HEK293T (cell line): ENCODE measurements at places on chromosomes 1 and 21.

DNA sequence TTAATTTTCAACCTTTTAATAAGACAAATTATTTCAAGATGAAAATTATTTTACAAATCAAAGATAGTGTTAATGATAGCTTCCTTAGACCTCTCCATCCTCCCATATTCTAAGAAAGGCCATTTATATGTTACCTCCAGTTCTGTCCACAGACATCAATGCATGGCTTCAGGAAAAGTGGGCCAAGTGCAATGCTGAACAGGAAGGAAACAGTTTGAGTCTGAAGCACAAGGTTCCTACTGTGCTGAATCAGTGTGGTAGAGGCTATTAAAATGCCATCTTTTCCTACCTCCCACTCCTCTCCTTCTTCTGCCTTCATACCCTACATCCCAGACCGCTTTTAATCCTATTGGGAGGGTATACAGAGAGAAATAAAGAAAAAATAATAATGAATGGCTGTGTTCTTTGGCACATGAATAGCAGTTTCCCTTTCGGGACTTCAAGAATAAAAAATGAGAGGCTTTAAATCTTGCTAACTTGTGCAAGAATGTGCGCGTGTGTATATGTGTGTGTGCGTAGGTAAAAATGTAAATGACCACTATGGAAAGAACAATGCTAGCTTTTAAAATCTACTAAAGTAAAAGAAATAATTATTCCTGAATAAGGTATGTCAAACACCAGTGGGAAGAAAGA is 62.6 kb upstream of the C1orf105 start:
- DNase-seq = no peak

GRCh38 chr1:101474039-101474665 is 237.3 kb downstream of the S1PR1 start:
- peak; percentile 47 for DNase-seq

DNA sequence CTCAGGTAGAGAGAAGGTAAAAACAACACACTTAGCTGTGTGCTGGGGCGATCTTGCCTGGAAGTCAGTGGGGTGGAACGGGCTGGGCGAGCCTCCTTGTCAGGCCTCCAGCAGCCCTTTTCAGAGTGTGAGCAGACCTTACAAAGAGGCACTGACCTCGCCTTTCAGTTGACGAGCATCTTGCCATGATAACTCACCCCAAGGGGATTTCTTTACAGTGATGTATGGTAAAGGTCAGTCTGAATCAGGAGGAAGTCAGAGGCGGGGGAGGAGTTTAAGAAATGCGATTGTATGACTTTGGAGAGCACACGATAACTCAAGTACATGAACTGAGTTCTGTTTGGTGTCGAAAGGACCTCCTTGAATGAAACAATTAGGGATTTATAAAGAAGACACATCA is 326.5 kb upstream of the PROX1 start:
- no peak for DNase-seq

DNA sequence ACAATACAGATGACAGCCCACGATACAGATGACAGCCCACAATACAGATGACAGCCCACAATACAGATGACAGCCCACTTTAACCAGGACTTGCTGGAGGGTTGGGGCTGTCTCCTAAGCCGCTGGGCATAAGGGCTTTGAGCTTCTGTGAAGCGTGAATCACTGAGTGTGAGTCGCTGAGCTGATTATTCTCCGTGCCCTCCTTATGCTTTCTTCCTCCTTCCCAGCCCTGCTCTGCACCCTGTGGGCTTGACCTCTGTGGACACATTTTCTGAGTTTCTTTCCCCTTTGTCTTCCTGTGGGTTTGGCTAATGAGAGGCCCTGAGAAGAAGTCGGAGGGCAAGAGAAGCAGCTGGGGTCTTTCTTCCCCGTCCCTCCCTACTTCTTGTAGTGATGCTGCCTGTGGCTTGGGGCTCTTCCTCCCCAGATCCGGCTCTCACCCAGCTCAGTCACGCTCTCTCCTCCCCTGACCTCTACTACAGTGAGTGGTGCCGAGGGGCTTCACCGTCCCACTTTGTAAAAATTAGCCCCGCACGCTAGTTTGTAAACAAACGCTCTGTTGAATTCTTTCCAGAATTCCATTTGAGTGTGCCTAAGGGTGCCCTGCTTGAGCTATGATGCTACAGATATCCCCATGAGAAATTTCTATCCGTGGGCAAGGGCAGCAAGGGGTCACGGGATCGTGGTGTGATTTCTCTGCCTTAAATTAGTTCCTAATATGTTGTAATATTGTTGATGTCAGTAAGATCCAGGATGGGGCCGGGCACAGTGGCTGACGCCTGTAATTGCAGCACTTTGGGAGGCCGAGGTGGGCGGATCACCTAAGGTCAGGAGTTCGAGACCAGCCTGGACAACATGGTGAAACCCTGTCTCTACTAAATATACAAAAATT is 46.4 kb upstream of the SOD1 start:
- DNase-seq = no peak

DNA sequence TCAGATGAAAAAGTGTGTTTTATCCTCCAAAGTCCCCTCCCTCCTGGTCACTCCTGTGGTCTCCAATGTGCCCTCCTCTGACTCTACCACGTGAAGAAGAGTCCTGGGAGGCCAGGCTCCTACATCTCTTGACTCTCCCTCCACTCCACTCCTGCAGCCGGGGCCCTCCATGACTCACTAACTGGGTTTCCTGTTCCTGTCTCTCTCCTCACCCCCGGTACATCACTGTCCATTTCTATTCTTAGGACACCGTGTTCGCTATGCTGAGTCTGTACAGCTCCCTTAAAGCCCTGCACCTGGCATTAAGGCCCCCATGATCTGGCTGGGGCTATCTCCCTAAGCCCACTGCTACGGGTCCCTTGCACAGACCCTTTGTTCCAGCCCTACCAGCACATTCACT is 93.4 kb downstream of the BCAR3 start:
- no peak for DNase-seq
